Caco-2 (cell line): ENCODE measurements at places on chromosomes 5 and 9. TPM values are rescaled to one million over a fixed set of nuclear protein-coding genes. Genes with fewer than 3 reads are reported as not detected.

Gene THBS4
- 0.28 TPM in 1 of 2 replicates, not detected in the other for total RNA-seq

Gene TUSC1
- 2.4 and 3.2 TPM in 2 replicates for total RNA-seq

DNA sequence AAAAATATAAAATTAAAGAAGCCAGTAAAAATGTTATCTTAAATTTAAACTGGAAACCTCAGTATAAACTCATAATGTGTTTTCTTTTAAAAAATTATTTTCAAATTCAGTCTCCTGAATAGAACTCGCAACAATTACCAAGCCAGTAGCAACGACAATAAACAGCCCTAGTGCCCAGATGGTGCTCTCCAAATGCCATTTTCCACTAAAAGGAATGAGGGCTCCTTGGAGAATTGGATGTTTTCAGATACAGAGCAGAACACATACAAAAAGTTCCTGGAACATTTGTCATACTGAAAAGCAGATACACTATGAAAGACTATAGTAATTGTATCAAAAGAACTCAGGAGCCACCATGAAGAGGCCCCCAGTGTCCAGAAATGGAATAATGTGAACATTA is 97.4 kb downstream of the TMC1 start:
- no peaks in the 10 kb centered on the region for H3K36me3 ChIP-seq
- H3K27me3 ChIP-seq, result no peaks in the 10 kb centered on the region
- H3K27ac ChIP-seq, result no peak overlapping the region
- no peaks in the 10 kb centered on the region for H3K4me1 ChIP-seq

Gene IGFBPL1
- total RNA-seq, result 1.3 and 1.6 TPM in 2 replicates

- no peaks in the 10 kb centered on the region for H3K36me3 ChIP-seq
- H3K4me1 ChIP-seq, result peaks cover 51% of the 10 kb centered on the region
- no peaks in the 10 kb centered on the region for H3K27me3 ChIP-seq
- H3K27ac ChIP-seq, result peak overlapping the region; percentile 94
- DNase-seq, result no peak
Observed at GRCh38 chr9:38026021-38026809, 42.8 kb downstream of the SHB start.

Gene SPINK14
- total RNA-seq, result not detected in 2 replicates

Gene RASEF
- 0.32 and 0.39 TPM in 2 replicates for total RNA-seq

Gene CMYA5
- total RNA-seq, result 0.39 and 0.74 TPM in 2 replicates

GRCh38 chr9:131113655-131114054 is 11.7 kb upstream of the NUP214 start:
- H3K27me3 ChIP-seq, result no peaks in the 10 kb centered on the region
- H3K4me3 ChIP-seq, result no peak overlapping the region
- no peak for DNase-seq
- H3K36me3 ChIP-seq, result no peaks in the 10 kb centered on the region

GRCh38 chr9:107906074-107906473 is 416.5 kb upstream of the KLF4 start:
- H3K27me3 ChIP-seq, result no peaks in the 10 kb centered on the region
- no peaks in the 10 kb centered on the region for H3K36me3 ChIP-seq
- no peak for DNase-seq

DNA sequence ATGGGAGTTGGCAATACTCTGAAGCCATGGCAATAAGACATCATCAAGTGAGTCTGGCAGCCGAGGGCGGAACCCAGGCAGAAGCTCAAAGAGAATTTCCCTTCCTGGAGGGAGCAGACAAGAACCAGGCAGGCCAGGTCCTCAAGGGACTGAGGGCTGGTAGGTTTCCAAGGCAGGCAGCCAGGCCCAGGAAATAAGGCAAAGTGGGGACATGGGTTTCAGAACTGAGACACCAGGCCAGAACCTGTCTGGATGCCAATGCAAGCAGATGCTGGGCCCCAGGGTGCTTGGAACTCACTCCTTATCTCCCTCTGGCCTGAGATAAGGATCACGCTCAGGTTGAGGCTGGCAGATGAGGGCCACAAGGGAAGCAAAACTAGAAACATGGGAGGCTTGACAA is 8.9 kb downstream of the TSSK1B start:
- no peak overlapping the region for H3K27ac ChIP-seq
- H3K4me1 ChIP-seq, result no peaks in the 10 kb centered on the region
- no peak overlapping the region for H3K4me3 ChIP-seq

DNA sequence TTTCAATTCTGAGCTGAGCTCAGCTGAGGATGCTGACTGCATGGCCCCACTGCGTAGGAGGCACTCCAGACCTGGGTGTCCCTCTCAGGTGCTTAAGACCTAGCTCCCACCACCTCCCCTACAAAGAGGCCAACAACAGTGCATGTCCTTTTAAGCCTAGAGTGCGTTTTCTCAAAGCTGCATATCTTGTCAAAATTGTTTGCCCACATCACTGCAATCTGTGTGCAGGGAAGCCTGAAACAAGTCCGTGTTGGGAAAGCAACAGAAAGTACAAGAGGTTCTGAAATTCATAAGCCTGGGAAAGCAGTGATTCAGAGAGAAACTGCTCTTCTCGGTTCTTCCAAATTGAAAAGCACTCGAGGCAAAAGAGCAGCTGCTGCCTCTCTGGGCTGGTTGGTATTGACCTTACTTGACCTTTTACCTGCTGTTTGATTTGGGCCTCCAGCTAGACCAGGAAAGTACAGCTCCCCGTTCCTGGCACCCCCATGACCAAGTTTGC is 238.4 kb downstream of the NR2F1-AS1 start:
- no peak overlapping the region for H3K27ac ChIP-seq
- H3K4me3 ChIP-seq, result no peak overlapping the region
- H3K27me3 ChIP-seq, result no peaks in the 10 kb centered on the region
